ENCODE measurements at places on chromosomes 16 and 17. TPM values are rescaled to one million over a fixed set of nuclear protein-coding genes. Genes with fewer than 3 reads are reported as not detected.
A peak's percentile ranks its signal among the peaks of the same experiment; 100 is the strongest.

- no peak for DNase-seq
These were observed 831.0 kb upstream of the EEF2KMT start for GRCh38 chr16:5928476-5929065.

GRCh38 chr16:46947900-46948547, 25.4 kb downstream of the DNAJA2 start:
- DNase-seq: peak; percentile 23

GRCh38 chr16:31073970-31074813, at the start of the genes ZNF646 and ZNF668:
Gene ZNF646, plus strand, starts transcription at chr16:31074422. Its CDS starts 1,903 bp downstream, at chr16:31076325.
Gene ZNF668, minus strand, starts transcription at chr16:31074240. Its CDS starts 9,781 bp downstream, at chr16:31064459.
- DNase-seq: peak; percentile 99

DNA sequence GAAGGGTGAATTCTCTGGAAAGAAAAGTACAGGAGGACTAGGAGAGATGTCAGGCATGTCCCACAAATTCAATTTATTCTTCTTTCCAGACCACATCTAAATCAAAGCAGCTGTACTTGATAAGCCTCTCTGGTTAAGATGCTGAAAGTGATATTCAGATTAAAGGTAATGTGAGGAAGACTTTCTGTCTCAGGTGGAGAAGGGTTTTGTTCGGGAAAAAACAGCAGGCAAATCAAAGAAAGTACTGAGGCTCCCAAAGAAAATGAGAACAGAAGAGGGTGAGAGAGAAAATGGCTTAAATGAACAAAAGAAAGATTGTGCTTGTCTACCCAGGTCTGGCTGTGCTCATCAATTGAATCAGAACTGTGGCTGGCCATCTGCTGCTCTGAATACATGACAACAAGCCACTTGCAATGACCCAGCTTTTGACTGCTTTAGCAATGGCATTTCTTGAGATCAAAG, 55.6 kb downstream of the MMD start:
- DNase-seq: no peak

DNA sequence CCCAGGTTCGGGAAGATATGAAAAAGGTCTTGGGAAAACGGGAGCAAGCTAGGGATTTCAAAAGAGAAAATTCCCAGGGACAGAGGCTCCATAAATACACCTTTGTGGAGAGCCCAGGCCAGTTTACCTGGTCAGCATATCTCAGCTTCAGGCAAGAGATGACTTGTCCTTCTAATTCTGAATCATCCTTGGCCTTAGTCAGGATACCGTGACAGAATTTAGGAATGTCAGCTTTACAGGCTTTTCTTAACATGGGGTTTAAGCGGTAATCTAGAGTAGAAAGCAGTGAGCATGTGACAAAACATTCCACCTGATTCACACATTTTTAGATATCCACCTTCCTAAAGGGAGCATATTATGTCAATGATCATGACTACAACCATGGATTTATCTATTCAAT, 41.1 kb upstream of the CLEC18B start:
- no peak for DNase-seq

DNA sequence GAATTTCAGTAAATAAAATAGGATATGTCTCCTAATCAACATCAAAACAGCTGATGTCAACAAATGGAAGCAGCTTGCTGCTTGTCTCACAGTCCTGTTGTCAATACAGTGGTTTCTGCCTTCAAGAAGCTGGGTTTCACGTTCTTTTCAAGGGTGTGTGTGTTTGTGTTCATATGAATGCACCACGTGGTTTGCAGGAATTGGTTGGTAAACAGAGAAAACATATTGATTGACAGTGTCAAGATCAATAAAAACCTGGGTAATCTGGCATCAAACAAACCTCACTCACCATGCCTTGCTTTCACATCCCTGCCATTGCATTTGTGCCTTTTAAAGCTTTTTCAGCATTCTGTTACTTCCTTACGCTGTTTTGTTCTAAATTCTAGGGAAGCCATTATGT, 585.7 kb upstream of the CA10 start:
- DNase-seq: no peak

- peak; percentile 50 for DNase-seq
These were observed 593.5 kb upstream of the SOX9 start for GRCh38 chr17:71527311-71527710.

DNA sequence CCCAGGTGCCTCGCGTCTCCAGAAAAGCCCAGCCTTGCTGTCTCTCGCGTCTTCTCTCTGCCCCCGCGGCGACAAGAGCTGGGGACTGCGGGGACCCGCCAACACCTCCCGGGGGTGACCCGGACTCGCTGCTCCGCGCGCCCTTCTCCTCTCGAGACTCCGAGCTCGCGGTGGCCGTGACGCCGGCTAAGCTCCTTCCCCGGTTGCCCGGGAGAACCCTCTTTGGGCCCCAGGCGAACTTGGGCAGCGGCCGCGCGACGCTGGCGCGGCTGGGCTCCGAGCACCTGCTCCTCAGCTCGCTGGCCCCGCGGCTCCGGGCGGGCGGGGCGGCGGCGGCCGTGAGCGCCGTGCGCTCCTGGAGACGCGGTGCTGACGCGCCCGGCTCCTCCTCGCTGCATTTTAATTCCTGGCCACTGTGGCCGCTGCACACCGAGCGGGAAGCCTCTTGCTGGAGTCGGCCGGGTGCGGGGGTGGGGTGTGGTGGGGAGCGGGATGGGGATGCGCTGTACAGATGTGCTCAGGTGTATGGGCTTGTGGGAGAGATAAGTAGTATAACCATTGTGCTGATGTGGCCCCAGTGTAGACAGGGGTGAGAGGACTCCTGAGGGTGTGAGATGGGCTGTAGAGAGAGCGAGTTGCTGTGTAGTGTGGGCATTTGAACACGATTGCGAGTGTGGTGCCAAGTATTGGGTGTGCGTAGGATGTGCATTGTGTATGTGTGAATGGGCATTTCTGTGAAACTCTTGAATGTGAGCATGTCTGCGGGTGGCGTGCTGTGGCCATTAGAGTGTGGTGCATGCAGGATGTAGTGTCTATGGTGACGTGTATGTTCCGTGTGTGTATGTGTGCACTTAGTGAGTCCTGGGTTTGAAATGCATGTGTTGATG, at the start of gene ASIC2:
TSS of gene ASIC2 (minus strand) at position 315 of the 887 bp plus-strand sequence.
- DNase-seq: peak; percentile 59

GRCh38 chr16:22671301-22672076, 142.5 kb upstream of the HS3ST2 start:
- no peak for DNase-seq

DNA sequence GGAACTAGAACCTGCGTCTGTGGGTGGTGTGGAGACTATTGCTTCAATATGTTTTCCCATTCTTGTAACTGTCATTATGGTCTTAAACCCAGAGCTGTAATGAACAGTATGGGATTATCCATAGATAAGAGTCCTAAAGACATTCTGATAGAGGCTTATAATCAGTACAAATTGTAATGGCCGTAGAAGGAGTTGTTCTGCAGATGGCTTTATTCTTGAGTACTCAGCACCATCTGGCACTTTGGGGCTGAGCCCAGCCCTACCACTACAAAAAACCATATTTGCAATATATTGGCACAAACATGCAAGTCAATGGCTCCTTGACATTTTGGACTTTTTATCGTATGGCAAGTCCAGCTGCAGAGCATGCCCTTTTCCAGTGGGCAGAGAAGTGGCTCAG, 150.0 kb downstream of the HS3ST4 start:
- DNase-seq: no peak

- no peak for DNase-seq
These were observed 505.4 kb upstream of the RBFOX1 start for GRCh38 chr16:6827267-6827666.

DNA sequence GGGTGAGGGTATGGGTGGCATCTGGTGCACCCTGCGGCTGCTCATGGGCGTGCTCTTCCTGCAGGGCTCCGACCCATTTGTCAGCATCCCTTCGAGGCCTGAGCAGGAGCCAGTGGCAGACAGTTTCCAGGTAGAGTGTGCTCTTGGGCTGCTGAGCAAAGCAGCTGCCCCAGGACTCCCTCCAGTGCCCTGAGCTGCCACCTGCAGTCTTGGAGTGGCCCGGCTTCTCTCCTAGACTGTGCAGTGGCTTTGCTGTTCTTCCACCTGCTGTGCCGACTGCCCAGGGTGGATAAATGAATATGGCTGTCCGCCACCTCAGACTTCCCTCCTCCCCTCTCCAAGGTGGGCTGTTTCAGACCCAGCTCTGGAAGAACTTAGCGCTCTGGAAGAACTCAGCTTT, 10.8 kb upstream of the JPT2 start:
- DNase-seq: no peak

DNA sequence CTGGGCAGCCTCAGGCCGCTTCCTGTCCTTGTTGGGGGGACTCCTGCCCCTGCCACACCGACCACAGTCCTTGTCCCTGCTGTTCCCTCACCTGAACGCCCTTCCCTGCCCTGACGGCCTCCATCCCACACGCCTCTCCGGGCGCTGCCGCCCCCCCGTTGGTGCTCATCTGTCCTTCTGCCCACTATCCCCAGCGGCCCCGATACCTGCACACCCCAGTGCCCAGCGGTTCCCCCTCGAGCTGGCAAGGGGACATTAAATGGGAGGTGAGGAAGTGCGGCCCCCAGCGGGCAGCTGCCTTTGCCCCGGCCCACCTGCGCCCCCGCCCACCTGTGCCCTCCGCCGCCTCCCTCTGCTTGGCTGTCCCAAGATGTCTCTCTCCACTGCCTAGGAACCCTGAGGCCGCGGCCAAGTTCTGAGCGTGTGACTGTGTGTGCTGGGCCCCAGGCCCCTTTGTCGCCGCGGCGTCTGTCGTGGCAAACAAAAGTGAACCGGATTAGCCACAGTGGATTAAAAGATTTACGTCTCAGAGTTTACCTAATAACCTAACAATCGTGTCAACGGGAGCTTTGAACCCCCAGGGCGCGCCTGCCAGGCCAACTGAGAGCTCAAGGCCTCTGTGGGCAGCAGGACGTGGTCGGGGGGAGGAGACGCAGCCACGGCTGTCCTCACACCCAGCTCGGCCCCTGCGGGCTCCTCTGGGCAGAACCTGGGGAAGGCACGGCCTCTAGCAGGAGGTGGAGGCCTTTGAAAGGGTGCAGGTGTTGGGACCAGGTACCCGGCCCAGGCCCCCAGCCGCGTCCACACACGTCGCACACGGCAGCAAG, 7.6 kb upstream of the AXIN1 start:
- no peak for DNase-seq

DNA sequence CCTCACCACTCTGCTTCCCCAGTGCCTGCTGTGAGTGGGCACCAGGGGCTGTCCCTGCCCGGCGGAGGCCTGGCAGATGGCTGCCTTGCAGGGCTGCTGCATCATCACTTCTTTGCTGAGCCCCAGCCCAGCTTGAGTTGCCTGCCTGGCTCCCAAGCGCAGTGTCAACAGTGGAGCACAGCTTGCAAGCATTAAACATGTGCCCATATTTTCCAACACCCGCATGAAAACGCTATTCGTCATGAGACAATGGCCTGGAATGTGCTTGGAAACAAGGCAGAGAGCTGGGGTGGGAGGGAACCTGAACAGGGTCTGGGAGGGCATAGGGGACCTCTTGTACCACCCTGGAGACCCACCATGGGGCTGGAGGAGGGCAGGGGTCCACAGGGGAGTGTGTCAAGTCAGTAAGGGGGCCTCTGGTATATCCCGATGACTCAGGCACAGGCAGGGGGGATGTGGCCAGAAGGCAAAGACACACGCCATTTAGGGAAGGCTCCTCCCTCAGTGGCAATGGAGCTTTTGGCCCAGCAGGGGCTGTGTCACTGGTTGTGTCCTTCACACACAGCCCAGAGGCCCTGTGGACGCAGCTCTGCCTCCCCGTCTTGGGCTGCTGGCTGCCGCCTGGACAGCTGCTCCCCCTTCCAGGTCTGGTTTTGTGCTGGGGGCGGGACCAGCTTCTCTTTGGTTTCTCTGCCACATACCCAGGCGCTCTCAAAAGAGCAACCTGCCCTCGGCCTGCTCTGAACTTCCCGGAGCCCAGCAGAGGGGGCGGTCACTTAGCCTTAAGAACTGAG, 17.4 kb upstream of the MTSS2 start:
- peak; percentile 75 for DNase-seq

DNA sequence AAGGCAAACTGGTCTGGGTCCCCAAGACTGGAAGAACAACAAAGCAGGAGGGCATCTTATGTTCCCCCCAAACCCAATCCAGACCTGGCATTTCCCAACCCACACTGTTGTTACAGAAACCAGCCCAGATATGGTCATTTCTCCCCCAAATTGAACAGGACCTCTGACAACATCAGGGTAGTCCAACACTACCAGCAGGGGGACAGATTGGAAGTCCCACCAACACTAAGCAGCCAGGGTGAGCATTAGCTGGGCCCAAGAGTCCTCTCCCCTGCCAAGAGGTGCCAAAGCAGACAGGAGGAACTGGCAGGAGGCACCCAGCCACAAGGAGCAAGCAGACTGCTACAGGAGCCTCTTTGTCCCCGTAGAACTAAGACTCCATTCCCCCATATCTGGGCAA, 29.3 kb upstream of the CNEP1R1 start:
- DNase-seq: no peak

GRCh38 chr17:61862105-61862574, 1.2 kb downstream of the BRIP1 start:
- DNase-seq: peak; percentile 9

DNA sequence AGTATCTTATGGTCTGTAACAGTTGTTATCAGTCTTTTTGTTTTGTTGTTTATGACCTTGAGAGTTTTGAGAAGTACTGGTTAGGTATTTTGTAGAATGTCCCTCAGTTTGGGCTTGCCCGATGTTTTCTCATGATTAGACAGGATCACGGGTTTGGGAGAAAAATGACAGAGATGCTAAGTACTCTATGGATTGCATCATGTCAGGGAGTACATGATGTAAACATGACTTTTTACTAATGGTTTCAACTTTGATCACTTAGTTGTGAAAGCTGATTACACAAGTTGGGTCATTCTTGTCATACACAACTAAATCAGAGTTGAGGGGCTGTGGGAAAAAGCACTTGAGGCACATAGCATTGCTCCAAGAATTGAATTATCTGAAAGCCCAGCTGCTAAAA, 94.7 kb upstream of the SIAH1 start:
- DNase-seq: no peak

DNA sequence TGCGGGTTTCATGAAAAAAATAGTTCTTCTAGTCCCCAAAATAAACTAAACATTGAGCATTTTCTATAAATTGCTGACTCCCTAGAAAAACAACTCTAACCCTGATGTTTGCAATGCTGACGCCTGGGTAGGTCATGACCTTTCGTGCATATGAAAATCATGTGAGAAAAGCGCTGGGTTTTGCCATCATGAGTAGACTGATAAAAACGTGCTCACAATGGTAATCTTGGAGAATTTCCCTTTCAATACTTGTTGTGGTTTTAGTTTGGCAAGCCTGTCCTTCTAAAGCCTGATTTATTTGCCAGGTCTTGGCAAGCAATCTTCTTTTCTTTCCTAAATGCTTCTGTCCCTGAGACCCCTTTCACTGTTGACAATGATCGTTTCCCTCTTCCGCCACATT, 4.0 kb upstream of the CLEC10A start:
- DNase-seq: no peak

GRCh38 chr16:78199325-78200022, 100.0 kb downstream of the WWOX start:
- no peak for DNase-seq

- peak; percentile 11 for DNase-seq
These were observed 559.3 kb downstream of the MAF start for GRCh38 chr16:79041206-79041605.

- DNase-seq: no peak
These were observed 46.9 kb downstream of the TK2 start for GRCh38 chr16:66503030-66503429.

- no peak for DNase-seq
These were observed 605.5 kb downstream of the TOX3 start for GRCh38 chr16:51941412-51941811.

- DNase-seq: no peak
These were observed 13.1 kb downstream of the CTU2 start for GRCh38 chr16:88719267-88719932.

The HEATR9 gene
- total RNA-seq: not detected

The MEIOB gene
- not detected for total RNA-seq

The DCAKD gene
- 47.8 TPM for total RNA-seq

The ANKS3 gene
- total RNA-seq: 19.7 TPM

The TP53TG3B gene
- 3.4 TPM for total RNA-seq

The OR2C1 gene
- not detected for total RNA-seq

The GDPD1 gene
- total RNA-seq: 0.57 TPM

The CHST6 gene
- total RNA-seq: 0.51 TPM

The ASIC2 gene
- total RNA-seq: 0.06 TPM

The SPEM1 gene
- not detected for total RNA-seq

Data from Daoy (cell line).